Esophagus muscularis mucosa (tissue), 4 donors: ENCODE measurements at places on chromosomes 3 and 15.

GRCh38 chr3:151740581-151740980 is 6.9 kb downstream of the AADACL2 start:
- no peak for DNase-seq
- H3K27ac ChIP-seq = no peak overlapping the region
- H3K4me1 ChIP-seq = no peaks in the 10 kb centered on the region
- H3K36me3 ChIP-seq = no peaks in the 10 kb centered on the region

- no peaks in the 10 kb centered on the region for H3K27me3 ChIP-seq
- H3K4me1 ChIP-seq = no peaks in the 10 kb centered on the region
- no peaks in the 10 kb centered on the region for H3K36me3 ChIP-seq
- H3K27ac ChIP-seq = no peak overlapping the region
- H3K4me3 ChIP-seq = no peak overlapping the region
Measured at GRCh38 chr3:98560911-98561310, 29.1 kb downstream of the GPR15 start.

DNA sequence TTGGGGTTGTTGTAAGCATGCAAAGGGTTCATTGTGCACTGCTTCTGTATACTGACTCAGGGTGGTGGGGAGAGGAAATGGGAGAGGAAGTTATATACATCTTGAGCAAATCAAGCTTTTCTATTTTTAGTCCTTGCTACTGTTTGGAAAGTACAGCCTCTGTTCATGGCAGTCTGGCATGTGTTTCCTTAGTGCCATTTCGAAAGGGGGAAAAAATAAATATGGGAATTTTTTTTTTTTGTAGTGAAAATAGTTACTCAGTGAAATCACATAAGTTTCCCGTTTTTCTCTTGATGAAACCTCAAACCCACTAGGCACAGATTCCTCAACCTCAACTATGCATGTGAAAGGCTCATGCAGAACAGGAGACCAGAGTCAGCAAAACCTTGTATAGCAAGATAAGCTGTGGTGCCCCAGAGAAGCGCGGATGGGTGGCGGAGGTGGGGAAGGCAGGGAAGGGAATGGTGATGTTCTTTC is 353.3 kb downstream of the LPP start:
- H3K27me3 ChIP-seq = no peaks in the 10 kb centered on the region
- DNase-seq = no peak
- H3K4me1 ChIP-seq = peaks cover 29% of the 10 kb centered on the region
- H3K4me3 ChIP-seq = no peak overlapping the region

- no peak overlapping the region for H3K27ac ChIP-seq
- no peaks in the 10 kb centered on the region for H3K36me3 ChIP-seq
- H3K4me3 ChIP-seq = no peak overlapping the region
- DNase-seq = peak; percentile 78
- peaks cover 4% of the 10 kb centered on the region for H3K4me1 ChIP-seq
Measured at GRCh38 chr15:66895794-66896453, 169.5 kb upstream of the SMAD3 start.

DNA sequence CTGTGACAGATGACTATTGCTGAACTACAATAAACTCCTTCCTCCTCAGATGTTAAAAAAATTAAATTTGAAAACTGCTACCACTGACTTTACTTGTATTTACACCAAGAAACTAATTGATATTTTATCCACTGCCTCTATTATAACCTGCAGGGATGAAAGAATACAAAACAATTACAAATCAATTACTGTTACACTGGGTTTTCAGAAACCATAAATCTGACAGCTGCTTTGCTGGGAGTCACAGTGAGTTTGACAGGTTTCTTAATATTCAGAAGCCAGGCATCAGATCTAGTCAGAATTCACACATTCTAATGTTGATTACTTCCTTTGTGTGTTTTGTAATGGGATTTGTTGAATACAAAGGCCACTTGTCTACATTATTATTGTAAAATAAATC is 252.6 kb upstream of the MRPL3 start:
- DNase-seq = no peak
- no peak overlapping the region for H3K4me3 ChIP-seq
- H3K4me1 ChIP-seq = no peaks in the 10 kb centered on the region
- no peak overlapping the region for H3K27ac ChIP-seq
- H3K36me3 ChIP-seq = no peaks in the 10 kb centered on the region
- H3K27me3 ChIP-seq = no peaks in the 10 kb centered on the region

- DNase-seq = no peak
- peak overlapping the region; percentile 70 for H3K4me3 ChIP-seq
- H3K27me3 ChIP-seq = no peaks in the 10 kb centered on the region
Measured at GRCh38 chr3:49018707-49019006, 277 bp upstream of the DALRD3 start.

DNA sequence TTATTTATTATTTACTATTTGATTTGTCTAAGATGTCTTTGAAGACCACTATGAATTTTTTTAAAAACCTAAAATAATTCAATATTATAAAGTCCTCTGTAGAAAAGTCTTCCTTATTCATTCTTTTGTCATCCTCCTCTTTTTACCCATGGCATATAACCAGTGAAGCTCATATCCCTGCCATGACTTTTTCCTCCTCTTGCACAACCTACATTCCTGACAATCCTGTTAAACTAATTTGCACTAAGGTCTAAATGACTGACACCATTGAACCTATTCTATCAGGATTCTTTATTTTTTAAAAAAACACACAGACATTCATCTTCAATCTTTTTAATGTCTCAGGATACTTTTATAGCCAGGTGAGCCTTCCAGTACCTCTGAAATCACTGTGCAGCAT is 159.9 kb upstream of the SLC2A2 start:
- no peak overlapping the region for H3K27ac ChIP-seq
- no peak for DNase-seq
- no peaks in the 10 kb centered on the region for H3K27me3 ChIP-seq
- no peaks in the 10 kb centered on the region for H3K36me3 ChIP-seq

DNA sequence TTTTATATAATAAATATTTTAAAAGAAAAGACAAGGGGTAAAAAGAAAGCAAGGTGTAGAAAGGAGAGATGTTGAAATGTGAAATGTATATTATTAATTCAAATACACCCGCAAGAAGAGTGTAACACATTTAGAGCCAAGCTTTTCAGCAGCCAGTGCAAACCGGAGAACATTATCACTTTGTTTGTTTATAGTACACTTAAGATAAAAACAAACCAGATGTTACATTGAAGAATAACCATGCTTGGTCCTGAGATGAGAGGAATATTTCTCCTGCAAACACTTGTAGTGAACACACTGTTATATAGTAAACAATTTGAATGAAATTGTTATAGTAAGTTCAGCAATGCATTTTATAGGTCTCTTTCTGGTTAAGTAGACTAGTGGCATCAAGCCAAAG is 1441.5 kb downstream of the OTOL1 start:
- peaks cover 5% of the 10 kb centered on the region for H3K4me1 ChIP-seq
- DNase-seq = no peak
- H3K27ac ChIP-seq = no peak overlapping the region
- H3K27me3 ChIP-seq = no peaks in the 10 kb centered on the region

DNA sequence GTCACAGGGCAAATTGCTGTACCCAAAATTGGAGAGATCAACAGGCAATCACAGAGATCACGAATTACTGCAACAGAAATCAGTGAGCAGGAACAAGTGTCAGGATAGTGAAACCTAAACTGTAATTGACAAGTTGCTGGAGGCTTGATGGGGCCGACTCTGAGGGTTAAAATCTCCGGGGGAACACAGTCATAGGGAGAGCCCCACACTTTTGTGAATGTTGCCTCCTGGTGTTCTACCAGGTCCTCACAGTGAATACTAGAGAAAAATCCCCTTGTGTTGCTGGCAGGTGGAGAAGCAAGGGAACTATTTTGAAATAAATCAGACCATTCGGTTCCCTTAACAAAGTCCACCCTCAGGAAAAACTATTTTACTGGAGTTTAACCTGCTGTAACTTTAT is 697.5 kb upstream of the CBLB start:
- H3K4me3 ChIP-seq = no peak overlapping the region
- no peak overlapping the region for H3K27ac ChIP-seq
- H3K27me3 ChIP-seq = no peaks in the 10 kb centered on the region
- H3K4me1 ChIP-seq = no peaks in the 10 kb centered on the region
- no peak for DNase-seq

GRCh38 chr15:44882499-44882968 is 74.0 kb upstream of the TERB2 start:
- no peak for DNase-seq
- no peaks in the 10 kb centered on the region for H3K4me1 ChIP-seq
- no peak overlapping the region for H3K27ac ChIP-seq
- H3K36me3 ChIP-seq = no peaks in the 10 kb centered on the region
- H3K4me3 ChIP-seq = no peak overlapping the region

DNA sequence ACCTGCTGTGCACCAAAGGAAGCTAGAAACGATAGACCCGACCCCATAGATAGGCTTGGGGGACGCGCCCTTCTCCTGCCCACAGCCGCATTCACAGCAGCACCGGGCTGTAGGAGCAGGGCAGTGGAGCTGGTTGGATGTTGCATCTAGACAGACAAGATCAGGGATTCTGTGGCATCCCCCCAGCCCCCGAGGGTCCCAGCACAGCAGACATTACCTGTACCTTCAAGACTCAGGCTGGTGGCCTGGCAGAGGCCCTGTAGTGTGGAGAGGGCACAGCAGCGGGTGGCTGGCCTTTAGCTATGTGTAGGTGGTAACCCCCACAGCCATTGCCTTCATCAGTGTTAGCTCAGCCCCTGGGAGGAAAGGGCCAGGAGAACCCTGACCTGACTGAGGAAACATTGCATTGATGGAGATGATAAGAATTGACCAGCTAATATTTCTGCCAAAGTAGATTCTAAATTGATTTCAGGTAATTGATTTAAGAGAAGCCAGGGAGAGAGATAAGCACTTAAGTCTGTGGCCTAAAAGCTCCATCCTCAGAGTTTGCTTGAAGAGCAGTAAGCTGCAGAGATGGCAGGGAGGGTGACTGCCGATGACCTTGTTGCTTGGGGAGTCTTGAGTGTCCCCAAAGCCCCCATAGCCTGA is 269.4 kb downstream of the TLE3 start:
- no peak overlapping the region for H3K27ac ChIP-seq
- DNase-seq = no peak
- no peaks in the 10 kb centered on the region for H3K4me1 ChIP-seq
- H3K36me3 ChIP-seq = no peaks in the 10 kb centered on the region
- no peaks in the 10 kb centered on the region for H3K27me3 ChIP-seq

GRCh38 chr3:124257336-124257864 is 265.5 kb upstream of the ROPN1 start:
- peak overlapping the region; percentile 52 for H3K27ac ChIP-seq
- H3K36me3 ChIP-seq = no peaks in the 10 kb centered on the region
- H3K4me3 ChIP-seq = no peak overlapping the region
- H3K27me3 ChIP-seq = no peaks in the 10 kb centered on the region

- H3K4me3 ChIP-seq = no peak overlapping the region
- no peaks in the 10 kb centered on the region for H3K36me3 ChIP-seq
- peaks cover 23% of the 10 kb centered on the region for H3K4me1 ChIP-seq
- DNase-seq = no peak
- no peaks in the 10 kb centered on the region for H3K27me3 ChIP-seq
- no peak overlapping the region for H3K27ac ChIP-seq
Measured at GRCh38 chr3:44436181-44436580, 41.3 kb downstream of the ZNF445 start.
